HL-60 (cell line): ENCODE measurements at places on chromosomes 16 and 17.

DNA sequence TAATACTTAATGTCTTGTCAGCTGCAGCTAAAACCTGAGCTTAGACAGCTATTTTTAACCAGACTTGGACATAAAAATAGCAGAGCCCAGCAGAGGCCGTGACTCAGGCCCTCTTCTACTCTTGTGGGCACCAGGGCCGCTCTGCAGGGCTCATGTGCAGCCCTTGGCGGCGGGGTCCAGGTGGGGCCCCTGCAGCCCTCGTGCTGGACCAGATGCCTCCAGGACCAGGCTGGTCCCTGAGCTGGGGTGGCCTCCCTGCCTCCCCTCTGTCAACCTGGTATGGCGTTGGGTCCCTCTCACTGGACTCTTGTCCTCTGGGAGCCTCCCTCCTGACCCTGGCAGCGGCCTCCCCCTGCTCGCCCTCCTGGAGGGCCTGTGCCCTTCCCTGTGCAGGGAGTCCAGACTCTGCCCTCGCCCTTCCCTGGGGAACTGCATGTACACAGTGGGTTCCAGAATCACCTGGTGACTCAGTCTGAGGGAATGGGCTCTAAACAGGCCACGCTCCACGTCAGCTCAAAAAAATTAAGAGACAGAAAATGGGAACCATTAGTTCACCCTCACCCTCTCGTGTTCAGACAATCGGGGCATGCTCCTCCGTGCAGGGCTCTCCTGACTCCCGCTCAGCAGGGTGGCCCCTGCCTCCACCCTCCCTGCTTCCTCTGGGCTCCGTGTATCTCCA lies 9.7 kb downstream of the CDK5R1 start:
- DNase-seq = no peak

- no peak for DNase-seq
Observed at GRCh38 chr17:1147664-1148063, 32.1 kb downstream of the ABR start.

DNA sequence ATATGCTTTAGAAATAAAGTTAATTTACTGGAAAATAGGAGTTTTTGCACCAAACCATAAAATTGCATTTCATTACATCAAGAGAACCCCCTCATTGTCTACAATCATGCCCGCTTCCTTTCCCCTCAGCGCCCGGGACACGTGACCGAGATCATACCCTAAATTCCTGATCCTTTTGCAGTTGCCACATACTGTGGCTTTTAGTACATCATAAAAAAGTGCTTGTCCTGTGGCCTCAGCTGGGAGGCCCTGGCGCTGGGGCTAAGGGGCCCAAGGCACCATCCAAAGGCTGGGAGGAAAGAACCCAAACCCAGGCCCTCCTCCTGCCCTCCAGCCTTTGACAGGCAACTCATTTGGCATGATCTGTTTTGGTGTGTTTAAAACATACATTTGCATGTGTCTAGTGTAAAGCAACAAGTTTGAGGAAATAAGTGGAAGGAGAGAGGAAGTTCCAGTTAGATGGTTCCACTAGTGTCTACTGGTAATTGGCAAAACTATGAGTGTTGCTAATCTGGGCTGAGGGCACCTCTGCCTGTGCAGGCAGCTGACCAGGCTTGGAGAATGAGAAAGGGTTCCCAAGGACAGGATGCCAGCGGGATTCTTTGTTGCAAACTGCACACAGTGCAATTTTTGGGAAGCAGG lies 6.0 kb downstream of the CDK5R1 start:
- DNase-seq = no peak

DNA sequence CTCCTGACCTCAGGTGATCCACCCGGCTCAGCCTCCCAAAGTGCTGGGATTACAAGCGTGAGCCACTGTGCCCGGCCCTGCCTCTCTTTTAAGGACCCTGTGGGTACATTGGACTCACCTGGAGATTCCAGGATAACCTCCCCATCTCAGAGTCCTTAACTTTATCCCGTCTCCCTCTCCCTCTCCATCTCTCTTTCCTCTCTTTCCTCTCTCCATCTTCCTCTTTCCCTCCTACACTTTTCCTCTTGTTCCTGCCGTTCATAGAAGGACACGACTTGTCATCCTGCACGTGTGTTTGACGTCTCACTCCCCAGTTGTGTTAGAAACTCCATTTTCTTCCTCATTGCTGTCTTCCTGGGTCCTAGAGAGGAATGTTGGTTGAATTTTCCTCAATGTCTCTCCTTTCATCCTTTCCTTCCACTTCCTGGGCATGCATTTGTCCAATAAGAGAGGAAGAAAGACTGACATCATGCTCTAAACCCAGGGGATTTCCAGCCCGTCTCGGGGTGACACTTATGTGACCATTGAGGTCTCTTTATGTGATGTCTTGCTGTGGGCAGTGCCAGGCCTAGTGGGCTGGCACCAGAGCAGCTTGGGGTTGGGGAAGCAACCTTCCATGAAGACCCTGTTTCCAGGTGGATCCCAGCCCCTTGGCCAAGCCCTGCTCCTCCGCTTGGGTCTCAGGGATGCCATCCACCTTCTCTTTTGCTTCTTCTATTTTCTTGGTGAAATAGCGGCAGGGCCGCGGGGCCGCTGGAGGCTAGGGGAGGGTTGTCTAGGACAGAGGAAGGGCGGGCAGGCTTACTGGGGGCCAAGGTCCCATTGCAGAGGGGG lies 39.8 kb upstream of the IRF8 start:
- no peak for DNase-seq

DNA sequence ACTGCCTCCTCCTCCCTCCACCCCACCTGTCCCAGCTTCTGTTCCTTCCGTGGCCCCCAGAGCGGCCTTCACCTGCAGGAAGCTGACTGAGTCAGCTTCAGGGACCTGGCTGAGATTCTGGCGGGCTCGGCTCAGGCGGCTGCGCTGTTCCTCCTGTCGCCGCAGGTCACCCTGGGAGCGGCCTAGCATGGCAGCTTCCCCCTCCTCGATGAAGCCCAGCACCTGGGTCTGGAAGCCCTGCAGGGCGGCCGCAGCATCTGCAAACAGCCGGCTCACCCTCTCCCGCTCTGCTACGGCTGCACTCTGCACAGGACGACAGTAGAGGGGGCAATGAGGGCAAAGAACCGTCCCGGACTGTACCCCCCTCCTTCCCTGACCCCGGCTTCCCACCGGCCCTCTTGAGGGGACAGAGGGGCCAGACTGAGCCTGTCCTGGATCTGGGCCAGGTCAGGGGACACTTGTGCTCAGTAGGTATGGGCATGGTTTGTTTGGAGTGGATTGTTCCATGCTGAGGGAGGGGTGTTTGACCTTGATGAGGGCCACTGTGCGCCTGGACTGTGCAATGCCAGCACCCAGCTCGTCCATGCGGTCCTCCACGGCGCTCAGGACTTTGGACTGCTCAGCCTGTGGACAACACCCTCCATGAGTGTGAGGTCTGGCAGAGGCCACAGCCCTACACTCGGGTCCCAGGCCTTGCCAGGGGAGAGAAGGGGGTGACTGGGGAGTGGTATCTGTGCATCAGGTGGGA lies 2.0 kb downstream of the TRIM47 start:
- DNase-seq = no peak

DNA sequence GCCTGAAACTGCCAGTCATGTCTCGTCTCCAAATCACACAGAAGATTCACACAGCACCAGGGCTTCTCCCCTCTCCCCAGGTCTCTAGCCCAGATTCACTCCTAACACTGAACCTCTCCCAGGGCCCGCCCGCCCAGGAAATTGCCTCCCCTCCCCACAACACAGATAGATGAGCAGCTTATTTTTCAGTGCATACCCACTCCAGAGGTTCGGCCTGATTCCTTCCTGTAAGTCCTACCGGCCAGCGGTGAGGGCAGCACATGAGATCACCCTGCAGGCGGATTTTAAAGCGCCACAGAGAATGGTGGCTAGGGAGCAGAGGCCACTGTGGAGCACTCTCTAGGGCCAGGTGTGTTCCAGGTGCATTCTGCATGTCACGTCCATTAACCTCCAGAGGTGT lies 301.8 kb downstream of the IRF8 start:
- no peak for DNase-seq

DNA sequence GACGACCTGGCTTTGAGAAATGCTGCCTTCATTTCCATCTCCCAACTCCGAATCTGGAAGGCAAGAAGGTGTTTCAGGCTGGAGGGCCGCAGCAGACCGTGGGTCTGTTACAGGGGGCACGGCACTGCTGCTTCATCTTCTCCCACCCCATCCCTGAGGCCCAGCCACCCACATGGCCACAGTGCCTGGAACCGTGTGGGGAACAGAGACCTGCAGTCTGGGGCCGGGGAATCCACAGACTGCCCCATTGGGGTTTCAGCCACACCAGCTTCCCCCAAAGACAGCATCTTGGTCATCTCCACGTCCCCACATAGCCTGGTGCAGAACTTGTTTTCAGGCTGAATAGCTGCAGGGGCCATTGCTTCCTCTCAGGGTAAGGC lies 74.2 kb downstream of the MRC2 start:
- no peak for DNase-seq

GRCh38 chr17:74478420-74479100 lies 12.1 kb downstream of the CD300A start:
- DNase-seq = peak; percentile 45

GRCh38 chr17:81924557-81925532 lies 2.7 kb downstream of the MAFG start:
- DNase-seq = peak; percentile 57

- DNase-seq = no peak
Observed at GRCh38 chr17:37133136-37133535, 184.4 kb downstream of the AATF start.

- DNase-seq = no peak
Observed at GRCh38 chr17:12310811-12311210, 290.1 kb downstream of the MAP2K4 start.

DNA sequence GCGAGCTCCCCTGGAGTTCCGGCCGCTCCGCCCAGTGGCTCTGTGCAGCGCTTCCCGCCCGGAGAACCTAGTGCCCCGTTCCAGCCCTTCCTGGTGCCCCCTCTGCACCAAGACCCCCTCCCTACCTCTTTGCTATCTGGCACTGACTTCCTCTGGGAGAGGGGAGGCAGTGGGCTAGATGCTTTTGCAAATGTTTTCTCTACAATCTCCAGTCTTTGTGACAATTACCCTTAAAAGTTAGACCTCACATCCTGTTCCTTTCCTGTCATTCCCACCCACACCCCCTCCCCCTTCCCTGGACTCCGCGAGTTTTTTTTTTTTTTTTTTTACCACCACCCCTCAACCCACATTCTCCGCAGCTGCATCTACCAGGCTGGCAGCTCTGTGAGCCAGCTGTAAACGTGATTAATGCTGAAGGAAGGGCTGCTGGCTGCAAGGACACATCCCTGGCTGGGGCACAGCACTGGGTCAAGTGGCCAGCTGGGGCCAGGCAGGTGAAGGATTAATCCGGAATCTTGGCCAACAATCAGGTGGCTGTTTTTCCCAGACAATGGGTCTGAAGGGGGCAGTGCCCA lies 101.5 kb downstream of the MGAT5B start:
- no peak for DNase-seq

GRCh38 chr17:42651392-42651791 lies 7.7 kb upstream of the TUBG2 start:
- DNase-seq = no peak

GRCh38 chr16:11610121-11610505 lies 23.4 kb upstream of the LITAF start:
- DNase-seq = no peak

GRCh38 chr17:68006797-68007196 lies 10.5 kb upstream of the C17orf58 start:
- no peak for DNase-seq

- DNase-seq = no peak
Observed at GRCh38 chr17:2455956-2456355, 55.1 kb upstream of the MNT start.

- DNase-seq = no peak
Observed at GRCh38 chr17:81725439-81725838, 13.4 kb downstream of the SLC25A10 start.

DNA sequence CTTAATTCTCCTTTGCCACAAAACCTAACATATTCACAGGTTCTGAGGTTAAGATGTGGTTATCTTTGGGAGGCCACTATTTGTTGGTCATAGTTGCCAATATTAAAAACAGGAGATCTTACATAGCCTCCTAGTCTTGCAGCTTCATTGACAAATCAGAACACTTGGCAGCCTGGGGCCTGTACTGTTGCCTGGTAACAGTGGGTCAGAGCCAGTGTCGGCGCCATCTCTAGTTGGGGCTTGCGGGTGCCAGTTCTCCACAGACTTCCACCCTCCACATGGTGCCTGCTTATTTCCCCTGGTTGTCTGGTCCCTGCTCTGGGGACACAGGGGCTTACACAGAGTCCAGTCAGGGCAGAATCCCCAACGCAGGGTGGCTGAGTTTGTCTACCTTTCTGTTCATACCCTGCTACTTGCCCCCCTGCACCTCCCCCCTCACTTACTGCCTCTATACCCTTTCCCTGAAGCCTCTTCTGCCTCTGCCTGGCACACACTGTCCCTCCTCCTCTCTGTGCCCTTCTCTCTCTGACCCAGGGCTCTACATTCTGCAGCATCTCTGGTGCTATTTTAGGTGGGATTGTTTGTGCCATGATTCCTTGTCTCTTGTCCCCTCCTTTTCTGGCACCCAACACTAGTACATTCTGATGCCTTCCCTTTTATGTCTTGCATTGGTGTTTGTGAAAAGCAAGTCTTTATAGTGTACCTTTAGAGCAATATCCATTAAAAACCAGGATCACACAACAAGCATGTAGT lies 13.4 kb downstream of the EPN2 start:
- no peak for DNase-seq

- DNase-seq = no peak
Observed at GRCh38 chr16:23320693-23321092, 18.6 kb downstream of the SCNN1B start.
